ENCODE measurements at places on chromosomes 1 and 21.
A peak's percentile ranks its signal among the peaks of the same experiment; 100 is the strongest.

- peak; percentile 12 for DNase-seq
Observed at GRCh38 chr1:228062085-228062791, 20.3 kb upstream of the ARF1 start.

GRCh38 chr1:205729945-205730610, 19.9 kb downstream of the NUCKS1 start:
- no peak for DNase-seq

- DNase-seq = no peak
Observed at GRCh38 chr1:201760516-201760915, 68.4 kb upstream of the IPO9 start.

- DNase-seq = no peak
Observed at GRCh38 chr1:229759037-229759435, 133.0 kb downstream of the URB2 start.

- peak; percentile 39 for DNase-seq
Observed at GRCh38 chr1:111399792-111400610, 27.5 kb downstream of the OVGP1 start.

DNA sequence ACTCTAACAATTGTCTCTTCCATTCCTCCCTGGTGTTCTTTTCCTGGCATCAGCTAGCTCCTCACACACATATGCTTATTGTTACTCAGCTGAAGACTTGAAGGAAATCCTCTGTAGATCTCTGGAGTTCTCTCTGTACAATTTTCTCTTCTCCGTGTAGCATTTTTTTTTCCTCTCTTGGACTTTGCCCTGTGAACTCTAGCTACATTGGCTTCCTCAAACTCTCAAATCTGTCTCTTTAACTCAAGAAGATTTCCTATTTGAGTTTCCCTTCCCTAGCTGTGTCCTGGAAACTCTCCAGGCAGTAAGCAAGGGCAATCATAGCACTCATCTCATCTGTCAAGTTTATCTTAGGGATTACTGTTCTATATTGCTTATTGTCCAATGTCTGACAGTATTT, 4.3 kb upstream of the MIA3 start:
- no peak for DNase-seq

DNA sequence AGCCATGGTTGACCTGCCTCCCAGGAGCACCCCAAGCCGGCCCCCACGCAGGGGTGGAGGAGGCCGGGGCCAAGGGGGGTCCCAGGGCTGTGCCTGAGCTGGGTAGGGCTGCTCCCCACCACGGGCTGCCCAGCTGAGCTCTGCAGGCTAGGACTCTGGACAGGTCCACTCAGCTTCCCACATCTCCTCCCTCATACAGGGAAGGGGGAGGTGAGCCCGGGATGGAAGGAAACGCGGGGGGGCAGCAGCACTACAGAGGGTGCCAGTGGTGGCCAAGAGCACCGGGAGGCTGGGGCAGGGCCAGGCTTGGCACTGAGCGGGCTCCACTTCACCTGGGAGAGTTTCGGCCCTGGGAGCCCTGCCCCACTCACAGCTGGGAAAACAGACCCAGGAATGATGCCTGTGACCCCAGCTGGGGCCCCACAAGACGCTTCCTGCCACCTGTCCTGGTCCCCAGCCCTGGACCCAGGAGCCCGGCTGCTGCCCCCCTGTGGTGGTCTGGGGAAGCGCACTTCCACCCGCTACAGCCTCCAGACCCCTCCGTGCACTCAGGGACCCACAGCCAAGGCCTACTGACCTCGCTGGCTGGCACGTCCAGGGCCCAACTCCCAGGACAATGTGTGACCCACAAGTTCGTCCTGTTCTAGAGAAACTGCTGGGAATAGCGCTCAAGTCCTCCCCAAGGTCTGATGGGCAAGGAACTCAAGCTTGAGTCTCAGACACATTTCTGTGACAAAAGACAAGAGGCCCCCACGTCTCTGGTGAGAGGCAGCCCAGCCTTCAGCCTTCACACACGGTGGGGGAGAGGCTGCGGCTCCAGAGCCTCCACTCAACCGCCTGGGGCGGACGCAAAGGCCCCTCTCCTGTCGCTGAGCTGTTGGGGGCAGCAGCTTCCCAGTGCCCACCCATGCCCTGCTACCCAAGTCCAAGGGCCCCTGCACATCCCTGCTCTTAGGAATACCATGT, 3.0 kb downstream of the AURKAIP1 start:
- DNase-seq = peak; percentile 89

GRCh38 chr1:61388566-61388965, 306.2 kb downstream of the NFIA start:
- DNase-seq = no peak

GRCh38 chr1:90391126-90391525, 326.0 kb downstream of the BARHL2 start:
- no peak for DNase-seq

- DNase-seq = no peak
Observed at GRCh38 chr1:226510453-226510852, 38.1 kb upstream of the STUM start.

- no peak for DNase-seq
Observed at GRCh38 chr1:25642574-25643108, 26.1 kb downstream of the MAN1C1 start.

- DNase-seq = peak; percentile 63
Observed at GRCh38 chr21:36854391-36854790, 112.1 kb downstream of the HLCS start.

- DNase-seq = no peak
Observed at GRCh38 chr1:223726380-223727001, 14.2 kb downstream of the CAPN2 start.

DNA sequence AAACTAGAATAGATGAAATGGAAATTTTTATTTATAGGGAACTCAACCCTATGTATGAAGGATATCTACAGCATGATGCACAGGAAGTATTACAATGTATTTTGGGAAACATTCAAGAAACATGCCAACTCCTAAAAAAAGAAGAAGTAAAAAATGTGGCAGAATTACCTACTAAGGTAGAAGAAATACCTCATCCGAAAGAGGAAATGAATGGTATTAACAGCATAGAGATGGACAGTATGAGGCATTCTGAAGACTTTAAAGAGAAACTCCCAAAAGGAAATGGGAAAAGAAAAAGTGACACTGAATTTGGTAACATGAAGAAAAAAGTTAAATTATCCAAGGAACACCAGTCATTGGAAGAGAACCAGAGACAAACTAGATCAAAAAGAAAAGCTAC, 7.9 kb downstream of the USP1 start:
- no peak for DNase-seq

DNA sequence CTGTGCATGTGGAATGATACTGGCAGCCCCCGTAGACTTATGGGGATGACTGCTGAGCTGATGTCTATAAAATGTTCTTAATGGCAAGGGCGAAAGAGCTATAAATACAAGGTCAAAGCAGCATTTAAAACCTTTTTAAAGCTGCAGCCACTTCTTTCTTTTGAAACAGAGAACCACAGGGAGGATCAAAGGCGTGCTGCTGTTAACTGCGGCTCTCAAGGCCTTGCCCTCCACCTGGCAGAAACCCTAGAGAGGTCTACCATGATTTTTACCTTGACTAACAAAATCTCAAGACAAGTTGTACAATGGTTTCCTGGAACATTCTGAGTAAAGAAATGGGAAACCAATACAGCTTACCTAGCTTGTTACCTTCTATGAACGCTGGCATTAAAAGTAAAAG, 89.7 kb downstream of the SLC45A1 start:
- DNase-seq = no peak

- DNase-seq = no peak
Observed at GRCh38 chr21:30391492-30392025, 4.3 kb upstream of the KRTAP13-1 start.

DNA sequence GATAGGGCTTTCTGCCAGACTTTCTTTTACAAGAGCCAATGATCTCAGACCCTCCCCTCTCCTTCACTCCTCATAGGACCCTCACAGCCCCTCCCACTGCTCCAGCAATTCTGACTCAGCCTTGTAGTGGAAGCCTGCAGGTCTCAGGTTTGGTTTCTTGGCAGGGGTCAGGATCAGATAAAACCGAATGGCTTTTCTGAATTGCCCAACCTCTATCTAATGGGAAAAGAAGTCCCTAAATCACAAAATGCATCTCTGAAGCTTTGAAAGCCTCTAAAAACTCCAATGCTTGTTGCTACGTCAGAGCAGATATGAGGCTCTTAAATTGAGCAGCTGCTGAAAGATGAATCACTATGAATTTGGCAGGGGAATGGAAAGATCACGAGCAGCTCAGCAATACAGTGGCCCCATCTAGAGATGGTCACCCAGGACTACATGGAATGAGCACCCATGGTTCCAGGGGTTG, 74.5 kb downstream of the NID1 start:
- no peak for DNase-seq

DNA sequence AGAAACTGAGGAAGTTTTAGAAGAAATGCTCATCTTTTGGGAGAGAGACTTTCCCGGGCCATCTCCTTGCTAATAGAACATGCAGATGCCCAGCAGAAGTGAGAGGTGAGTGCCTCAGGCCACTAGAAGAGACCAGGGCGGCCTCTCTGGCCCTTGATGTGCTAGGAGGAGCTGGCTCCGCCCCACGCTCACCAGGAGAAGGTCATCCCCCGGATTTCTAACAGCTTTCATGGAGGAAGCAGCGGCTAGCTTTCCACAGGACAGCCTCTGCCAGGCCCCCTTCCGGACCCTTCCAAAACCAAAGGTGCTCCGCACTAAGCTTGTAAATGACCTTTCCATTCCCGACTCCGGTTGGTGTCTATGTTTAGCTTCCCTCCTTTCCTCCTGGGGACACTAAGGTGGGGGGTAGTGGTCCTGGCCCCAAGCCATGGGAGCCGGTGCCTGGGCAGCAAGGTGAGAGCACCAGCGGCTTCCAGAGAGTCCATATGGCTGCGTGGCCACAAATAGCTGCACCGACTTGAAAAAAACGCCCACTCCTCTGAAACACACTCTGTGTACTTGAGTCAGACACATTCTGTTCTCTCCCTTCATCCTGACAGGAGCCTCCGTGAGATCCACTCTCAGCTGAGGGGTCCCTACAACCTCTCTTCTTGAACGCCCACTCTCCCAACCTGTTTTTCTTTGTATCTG, 249.9 kb downstream of the TNR start:
- no peak for DNase-seq

- no peak for DNase-seq
Observed at GRCh38 chr1:219413536-219413935, 199.4 kb downstream of the ZC3H11B start.

GRCh38 chr1:242770366-242770765, 245.9 kb upstream of the PLD5 start:
- DNase-seq = no peak

- no peak for DNase-seq
Observed at GRCh38 chr1:241934866-241935265, 22.7 kb upstream of the BECN2 start.

GRCh38 chr1:79875187-79875586, 868.7 kb upstream of the ADGRL4 start:
- no peak for DNase-seq

GRCh38 chr1:39102537-39103327, 76.6 kb downstream of the NDUFS5 start:
- DNase-seq = no peak

GRCh38 chr1:89483010-89483756, 41.4 kb upstream of the LRRC8B start:
- DNase-seq = peak; percentile 74

DNA sequence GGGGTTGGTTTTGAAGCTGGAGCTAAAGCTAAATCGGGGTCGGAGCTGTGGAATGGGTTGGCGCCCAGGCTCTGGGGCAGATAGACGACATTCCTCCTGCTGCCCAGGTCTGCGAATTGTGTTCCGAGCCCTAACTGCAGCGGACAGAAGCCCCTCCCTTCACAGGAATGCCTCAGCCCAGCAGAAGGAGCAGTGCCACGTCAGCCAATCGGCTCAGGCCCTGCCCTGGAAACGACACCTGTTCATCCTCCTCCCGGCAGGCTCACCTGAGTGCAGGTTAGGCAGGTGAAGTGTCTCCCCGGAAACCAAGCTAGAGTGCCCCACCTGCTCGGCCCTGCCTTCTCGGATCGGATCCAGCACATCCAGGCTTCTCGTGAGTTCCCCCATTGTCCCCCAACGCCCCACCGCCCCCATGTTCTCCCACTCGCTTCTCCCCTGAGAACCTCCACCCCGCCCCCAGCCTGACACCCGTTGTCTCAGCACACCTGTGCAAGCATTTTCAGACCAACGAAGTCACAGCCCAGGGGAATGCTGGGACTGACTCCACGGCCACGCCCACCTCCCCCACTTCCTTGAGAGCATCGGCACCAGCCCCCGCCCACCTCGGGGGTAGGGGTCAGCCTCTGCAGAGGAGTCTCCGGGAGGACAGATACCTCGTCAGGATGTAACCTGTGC, 775 bp downstream of the TMEM125 start:
- no peak for DNase-seq

DNA sequence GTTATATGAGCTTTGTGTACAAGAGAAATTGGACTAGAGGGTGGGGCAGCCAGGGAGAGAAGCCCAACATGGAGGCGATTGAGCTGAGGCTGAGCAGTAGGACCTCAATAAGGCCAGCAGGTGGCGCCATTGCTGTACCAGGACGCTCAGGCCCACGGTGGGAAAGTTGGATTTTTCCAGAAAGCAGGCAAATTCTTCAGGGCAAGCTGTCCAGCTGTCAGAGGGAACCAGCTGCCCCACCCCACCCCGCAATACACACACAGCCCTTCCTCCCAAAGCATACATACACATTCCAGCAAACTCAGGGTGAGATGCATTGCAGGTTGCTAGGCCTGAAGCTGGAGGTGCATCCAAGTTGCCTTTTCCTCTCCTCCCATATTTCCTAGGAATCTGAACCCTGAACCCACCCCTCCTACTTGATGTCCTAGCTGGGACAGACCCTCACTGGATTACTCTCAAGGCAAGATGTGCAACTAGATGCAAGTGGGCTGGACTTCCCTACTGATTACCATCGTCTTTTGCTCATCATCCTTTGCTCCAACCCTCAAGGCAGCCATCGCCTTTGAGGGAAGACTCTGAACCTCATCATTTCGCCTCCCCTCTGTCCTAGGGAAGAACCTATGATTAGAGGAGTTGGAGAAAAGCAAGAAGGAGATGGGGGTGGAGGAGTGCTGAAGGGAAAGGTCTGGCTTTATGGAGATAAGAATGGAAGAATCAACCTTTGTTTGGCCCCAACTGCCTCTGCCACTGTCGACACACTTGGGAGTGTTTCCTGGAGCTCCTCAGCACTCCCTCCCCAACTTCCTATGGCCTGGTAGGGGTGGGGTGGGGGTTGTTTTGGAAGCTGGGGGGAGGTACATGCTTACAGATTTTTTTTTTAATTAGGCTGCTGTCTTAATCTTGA, 25.5 kb downstream of the CD34 start:
- DNase-seq = peak; percentile 87

DNA sequence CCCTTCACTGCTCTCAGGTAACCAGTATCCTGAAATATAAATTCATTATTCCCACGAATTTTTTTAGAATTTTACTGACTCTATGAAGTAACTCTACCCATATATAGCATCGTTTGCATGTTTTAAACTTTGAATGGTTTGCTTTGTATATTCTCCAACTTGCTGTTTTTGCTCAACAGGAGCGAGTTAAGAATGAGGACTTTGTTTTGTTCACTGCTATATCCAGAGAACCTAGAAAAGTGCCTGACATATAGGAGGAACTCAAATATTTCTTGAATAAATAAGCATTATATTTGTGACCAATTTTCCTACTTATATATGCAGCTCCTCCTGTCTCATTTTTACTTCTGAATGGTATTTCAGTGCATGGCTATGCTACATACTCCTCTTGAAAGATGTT, 43.4 kb downstream of the NUF2 start:
- no peak for DNase-seq
